HEK293T (cell line): ENCODE measurements at places on chromosomes 13 and 19.

DNA sequence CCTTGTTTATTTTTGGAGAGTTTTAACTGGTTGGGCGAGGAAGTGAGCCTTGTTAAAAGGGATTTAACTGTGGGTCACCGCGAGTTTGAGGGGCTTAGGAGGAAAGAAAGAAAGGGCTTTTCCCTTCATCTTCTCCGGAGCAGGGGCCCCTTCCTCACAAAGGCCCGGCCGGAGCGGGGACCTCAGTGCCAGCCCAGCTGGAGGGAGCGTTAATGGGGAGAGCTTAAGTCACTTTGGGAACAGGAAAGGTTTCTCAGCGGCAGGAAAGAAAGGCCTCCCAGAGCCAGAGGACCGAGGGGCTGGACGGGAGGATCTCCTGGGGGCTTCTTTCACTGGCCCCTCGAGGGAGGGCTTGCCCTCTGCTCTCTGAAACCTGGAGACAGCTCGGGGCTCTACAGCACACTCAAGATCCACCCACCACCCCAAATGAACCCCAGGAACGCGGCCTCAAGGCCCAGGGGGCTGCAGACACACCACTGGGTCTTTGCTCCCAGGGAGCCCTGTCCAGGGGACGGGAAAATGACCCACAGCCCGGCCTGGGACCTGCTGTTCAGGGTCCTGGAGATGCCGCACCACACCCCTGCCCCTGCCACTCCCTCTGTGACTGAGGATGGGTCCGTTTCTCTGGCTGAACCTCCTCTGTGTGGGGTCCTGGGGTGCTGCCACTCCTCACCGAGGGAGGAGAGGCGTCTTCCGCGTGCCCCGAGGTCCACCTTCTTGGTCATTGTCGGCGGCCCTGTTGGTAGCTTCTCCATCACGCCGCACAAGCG, 128.3 kb downstream of the URI1 start:
- no peak for DNase-seq

DNA sequence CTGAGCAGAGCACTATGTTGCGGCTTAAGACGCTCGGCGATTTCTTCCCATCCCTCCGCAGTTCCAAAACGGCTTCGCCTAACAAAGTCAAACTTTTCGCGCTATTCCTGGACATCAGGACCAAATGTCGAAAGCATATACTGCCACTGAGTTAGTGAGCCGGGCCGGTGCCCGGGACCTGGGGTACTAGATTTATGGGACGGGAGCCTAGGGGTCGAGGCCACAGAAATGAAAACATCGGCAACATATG, 699 bp downstream of the RCBTB2 start:
- no peak for DNase-seq

DNA sequence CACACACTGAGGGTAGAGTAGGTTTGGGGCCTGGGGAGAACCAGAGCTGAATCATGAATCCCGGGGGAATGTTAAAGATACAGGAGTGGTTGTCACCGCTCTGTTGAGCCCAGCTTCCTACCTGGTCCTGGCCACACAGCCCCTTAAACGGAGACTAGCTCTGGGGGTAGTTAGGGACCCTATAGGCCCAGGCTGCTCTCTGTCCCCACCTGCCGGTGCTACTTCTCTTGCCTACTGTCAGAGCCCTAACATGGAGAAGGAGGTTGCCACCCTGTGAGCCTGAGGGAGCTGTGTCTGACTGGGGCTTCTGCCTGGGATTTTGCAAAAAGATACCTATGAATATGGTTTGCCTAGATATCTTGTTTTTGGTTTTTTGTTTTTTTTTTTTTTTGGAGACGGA, 36.6 kb upstream of the ZNF429 start:
- no peak for DNase-seq

DNA sequence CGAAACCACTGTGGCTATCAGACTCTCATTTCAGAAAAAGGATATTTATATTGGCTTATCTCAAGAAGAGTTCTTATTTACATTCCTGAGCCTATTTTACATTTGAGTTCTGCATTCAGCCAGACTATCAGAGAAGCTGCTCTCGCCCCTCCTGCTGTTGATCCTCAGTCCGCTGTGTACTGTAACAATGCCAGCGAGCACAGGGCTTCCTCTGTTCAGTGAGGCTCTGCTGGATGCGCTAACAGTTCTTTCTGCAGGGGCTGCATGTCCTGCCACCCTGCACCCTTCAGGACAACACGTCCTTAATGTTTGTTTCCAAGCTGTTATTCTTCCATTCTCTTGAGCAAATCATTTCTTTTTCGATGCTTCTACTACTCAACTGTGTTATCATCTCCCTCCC, 463.7 kb upstream of the SGCG start:
- DNase-seq = no peak

GRCh38 chr19:16125737-16126495, 14.2 kb downstream of the RAB8A start:
- no peak for DNase-seq

- DNase-seq = no peak
Observed at GRCh38 chr13:65722506-65722905, 1507.6 kb downstream of the PCDH9 start.

- DNase-seq = no peak
Observed at GRCh38 chr13:97249796-97250495, 27.8 kb downstream of the MBNL2 start.

DNA sequence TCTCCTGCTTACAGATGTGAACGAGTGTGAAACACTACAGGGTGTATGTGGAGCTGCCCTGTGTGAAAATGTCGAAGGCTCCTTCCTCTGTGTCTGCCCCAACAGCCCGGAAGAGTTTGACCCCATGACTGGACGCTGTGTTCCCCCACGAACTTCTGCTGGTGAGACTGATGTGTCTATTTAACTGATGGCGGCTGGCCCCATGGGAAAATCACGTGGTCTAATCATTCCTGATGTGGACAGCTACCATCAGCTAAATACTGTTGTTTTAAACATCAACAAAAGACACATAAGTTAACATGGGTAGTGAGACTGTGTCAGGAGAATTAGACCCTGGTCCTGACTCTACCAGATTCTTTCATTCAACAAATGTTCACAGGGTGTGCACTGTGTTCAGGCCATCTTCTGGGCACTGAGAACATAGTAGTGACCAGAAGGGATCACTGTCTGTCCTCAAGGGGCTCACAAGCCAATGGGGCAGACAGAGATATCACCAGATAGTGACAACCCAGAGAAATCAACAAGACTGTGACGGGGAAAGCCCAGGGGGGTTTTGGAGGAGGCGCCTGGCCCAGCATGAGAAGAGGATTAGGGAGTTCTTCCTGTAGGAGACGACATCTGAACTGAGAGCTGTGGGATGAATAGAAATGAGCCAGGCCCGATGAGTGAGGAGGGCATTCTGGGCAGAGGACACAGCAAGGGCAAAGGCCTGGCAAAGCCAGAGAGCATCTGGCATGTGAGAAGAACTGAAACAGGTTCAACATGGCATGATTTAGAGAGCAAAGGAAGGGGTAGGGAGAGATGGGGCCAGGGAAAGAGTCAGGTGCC, 18.4 kb downstream of the LTBP4 start:
- DNase-seq = no peak

- no peak for DNase-seq
Observed at GRCh38 chr19:48455171-48455907, at the start of gene KCNJ14. Gene KCNJ14, plus strand, starts transcription at chr19:48455574. Its CDS starts 6,151 bp downstream, at chr19:48461725.

GRCh38 chr13:78193846-78194245, 275.2 kb upstream of the EDNRB start:
- DNase-seq = no peak

DNA sequence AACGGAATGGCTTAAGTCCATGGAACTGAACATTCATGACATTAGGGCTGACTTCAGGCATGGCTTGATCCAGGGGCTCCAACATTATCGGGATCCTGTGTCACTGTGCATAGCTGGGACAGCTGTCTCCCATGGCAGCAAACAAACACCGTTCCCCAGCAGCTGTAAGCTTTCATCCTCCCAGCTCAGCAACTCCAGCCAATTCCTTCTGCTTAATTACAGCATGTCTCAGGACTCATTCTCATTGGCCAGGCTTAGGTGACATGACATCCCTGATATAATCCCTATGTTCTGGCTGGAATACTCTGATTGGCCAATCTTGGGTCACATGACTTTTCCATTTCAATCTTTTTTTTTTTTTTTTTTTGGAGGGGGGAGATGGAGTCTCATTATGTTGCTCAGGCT, 10.9 kb upstream of the TLE5 start:
- peak; percentile 78 for DNase-seq

DNA sequence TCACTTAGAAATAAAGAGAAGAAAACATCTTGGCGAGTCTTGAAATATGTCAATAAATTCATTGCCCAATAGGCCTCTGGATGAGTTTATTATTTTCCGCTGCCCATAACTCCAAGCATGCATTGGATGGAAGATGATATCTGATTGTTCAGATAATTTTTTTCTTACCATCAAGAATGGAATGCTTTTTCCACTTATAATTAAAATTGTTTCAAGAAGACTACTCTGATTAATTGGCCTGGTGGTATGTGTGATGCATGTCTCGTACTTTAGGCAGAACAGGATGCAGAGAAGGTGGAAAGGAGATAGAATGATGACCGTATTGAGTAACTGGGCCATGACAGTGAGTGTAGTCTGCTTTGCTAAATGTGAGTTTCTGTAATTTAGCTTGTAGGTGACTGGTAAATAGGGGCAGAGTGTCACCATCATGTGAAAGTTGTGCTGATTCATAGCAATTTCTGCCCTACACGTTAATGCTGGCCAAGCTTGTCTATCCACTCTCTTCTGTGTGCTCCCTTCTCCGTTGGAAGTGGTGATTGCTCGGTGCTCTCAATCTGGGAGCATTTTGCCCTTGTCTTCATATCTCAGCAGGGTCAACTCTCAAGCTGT, 13.5 kb upstream of the SPATA13 start:
- DNase-seq = no peak

DNA sequence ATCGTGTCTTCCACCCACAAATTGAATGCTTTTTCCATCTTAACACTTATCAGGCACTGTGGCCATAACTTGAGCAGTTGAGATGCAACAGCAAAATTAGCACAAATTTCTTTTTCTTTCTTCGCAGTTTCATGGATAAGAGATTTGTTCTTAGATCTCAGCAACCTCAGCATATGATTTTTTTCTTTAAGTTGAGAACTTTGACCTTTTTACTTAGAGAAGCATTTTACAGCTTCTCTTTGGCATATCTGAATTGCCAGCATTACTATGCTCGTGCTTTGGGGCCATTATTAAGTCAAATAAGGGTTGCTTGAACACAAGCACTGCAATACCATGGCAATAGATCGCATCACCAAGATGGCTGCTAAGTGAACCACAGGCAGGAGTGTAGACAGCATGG, 16.1 kb downstream of the USPL1 start:
- DNase-seq = no peak

- no peak for DNase-seq
Observed at GRCh38 chr13:85031771-85032170, 767.4 kb downstream of the SLITRK6 start.

DNA sequence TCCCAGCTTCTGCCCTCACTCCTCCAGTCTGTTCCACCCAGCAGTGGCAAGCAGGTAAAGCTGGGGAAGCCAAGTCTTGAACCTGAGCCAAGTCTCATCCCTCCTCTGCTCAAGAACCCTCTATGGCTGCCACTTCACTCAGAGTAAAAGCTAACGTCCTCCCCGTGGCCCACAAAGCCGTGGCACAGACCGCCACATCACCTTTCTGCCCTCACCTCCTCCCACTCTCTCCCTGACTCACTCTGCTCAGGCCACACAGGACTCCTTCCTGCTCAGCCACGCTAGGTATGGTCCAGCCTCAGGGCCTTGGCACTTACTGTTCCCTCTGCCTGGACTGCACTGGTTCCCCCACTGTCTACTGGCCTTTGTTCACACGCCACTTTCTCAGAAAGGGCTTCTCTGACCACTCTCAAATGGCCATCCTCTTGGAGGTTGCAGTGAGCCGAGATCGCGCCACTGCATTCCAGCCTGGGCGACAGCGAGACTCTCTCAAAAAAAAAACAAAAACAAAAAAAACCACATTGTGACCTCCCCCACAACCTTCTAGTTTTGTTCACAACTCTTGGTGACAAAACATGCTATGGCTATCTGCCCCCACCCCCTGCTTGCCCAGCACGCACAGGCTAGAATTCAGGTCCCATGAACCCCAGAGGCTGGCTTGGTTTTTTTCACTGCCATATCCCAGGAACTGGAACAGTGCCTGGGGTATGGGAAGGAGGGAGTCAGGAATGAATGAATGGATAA, 15.8 kb downstream of the NDUFB7 start:
- no peak for DNase-seq

GRCh38 chr13:100197591-100198365, 108.9 kb downstream of the PCCA start:
- no peak for DNase-seq

- no peak for DNase-seq
Observed at GRCh38 chr13:104759069-104759468, 1692.9 kb upstream of the SLC10A2 start.
